ENCODE measurements at places on chromosomes 5 and 9.

DNA sequence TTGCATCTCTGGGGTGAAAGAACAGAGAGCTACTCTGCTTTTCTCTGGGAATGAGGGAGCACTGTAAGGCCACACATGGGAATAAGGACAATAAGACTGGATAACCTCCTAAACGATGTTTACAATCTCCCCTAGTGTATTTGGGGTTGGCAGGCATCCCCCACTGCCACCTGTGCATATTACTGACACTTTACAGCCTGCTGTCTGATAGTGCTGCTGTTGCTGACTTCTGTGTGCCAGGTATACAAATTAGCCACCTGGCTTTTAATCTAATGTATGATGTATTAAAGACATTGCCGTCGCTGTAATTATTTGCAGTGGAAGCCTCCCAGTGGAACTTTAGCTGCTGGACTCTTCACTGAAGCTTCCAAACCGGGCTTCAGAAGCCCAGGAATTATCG lies 4.4 kb upstream of the SHISAL2B start:
- DNase-seq: no peak

- peak; percentile 23 for DNase-seq
These were observed 2.8 kb downstream of the ST8SIA4 start for GRCh38 chr5:100900142-100900795.

GRCh38 chr5:40401284-40402006 lies 278.3 kb upstream of the PTGER4 start:
- no peak for DNase-seq

- no peak for DNase-seq
These were observed 499.9 kb downstream of the SEMA5A start for GRCh38 chr5:9045946-9046345.

DNA sequence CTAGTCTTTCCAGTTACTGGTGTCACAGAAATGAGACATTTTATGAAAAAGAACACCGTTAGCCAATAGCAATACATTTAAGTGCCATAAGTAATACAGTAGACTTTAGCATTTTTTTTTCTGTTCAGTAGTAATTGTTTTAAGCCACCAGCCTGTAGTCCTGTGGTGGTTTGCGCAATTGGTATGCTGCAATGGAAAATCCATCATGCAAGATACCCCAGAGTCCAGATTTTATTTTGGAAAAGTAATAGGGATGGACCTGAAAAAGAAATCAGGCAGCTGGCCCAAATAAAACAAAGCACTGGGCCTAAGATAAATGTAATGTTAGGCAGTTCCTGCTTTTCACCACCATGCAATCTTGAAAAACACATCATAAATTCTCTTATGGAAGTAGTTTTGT lies 94.6 kb upstream of the RASGRF2 start:
- DNase-seq: no peak

GRCh38 chr9:77753180-77753579 lies 105.1 kb upstream of the GNA14 start:
- DNase-seq: no peak

DNA sequence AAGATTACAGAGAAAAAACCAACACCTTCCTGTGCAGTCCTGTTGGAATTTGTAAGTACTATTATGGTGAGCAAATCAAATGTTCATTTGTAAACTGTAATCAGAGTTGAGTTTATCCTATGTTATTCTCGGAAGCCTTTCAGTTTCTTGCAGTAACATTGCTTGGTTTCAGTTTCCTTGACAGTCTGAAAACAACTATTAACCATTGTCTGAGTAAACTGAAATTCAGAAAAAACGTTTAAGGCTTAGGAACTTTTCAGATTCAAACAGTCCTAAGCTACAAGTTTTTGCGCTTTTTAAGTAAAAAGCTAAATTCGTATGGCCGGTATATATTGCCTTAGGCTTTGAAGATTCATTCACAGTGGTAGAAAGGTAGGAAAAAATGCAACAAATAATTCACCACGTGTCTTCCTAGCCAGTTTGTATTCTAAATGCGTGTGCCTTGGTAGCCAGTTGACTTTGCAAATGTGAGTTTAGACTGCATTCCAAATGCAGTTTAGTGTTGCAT lies 2.5 kb downstream of the GPBP1 start:
- peak; percentile 52 for DNase-seq

DNA sequence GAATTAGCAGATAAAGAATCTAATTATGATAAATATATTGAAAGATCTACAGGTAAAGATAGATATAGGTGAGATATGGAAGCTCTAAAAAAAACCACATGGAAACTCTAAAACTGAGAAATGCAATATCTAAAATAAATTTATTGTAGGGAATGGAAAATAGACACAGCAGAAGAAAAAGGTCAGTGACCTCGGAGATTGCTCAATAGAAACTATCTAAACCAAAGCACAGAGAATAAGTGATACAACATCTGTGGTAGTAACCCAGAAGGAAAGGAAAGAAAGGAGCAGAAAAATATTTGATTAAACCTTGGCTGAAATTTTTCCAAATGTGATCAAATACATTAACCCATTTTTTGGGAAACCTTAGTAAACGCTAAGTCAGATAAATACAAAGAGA lies 43.1 kb upstream of the GLIPR2 start:
- no peak for DNase-seq

- DNase-seq: peak; percentile 26
These were observed 45.3 kb upstream of the NCS1 start for GRCh38 chr9:130126721-130127433.
